ENCODE measurements at places on chromosomes 2 and 18.

DNA sequence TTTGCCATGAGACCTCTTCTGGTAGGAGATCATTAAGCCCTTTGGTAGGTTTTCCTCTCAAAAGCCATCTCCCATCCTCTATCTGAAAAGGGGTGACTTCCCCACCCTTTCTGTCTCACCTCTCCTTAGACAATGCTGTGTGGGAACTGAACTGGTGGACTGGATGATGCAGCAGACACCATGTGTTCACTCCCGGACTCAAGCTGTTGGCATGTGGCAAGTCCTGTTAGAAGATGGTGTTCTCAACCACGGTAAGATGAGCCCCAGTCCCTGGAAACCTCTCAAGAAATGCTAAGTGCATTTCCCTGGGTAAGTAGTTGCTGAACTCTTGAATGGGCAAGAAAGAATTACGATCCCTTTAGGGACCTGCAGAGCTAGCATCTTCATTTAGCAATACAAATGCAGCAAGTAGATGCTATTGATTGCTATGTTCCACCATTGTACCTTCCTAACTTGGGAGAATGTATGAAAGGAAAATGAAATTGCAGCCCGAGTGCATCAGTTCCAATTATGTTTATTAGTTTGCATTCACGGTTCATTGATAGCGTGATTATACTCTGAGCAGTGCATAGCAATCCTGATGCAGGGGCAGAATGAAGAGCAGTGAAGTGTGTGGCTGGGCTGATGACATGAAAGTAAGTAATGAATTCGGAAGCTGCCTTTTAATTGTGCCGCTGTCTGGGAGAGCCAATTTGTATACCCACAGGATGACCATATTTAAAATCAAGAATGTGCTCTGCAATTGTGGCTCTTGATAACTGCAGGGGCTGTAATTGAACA lies 110.0 kb upstream of the MAP3K20 start:
- DNase-seq = no peak

DNA sequence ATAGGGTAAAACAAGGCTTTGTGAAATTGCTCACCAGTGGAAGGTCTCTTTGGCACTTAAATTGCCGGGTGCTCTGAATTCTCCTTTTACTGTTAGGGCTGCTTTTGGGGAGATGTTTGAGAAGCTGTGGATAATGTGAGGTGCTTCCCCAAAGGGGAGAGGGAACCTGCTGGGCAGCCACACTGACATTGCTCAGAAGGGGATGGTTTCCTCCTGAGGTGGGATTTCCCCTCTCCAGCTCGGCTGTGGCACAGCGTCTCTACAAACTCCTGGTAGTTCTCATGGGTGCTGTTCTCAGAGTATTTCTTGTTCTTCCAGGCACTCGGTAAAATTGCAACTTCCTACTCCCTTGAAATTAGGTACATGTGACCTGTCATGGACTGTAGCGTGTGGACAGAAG lies 124.2 kb downstream of the LPIN1 start:
- no peak for DNase-seq

- no peak for DNase-seq
Observed at GRCh38 chr2:210548878-210549384, 7.5 kb upstream of the CPS1 start.

- no peak for DNase-seq
Observed at GRCh38 chr2:241096979-241097378, 5.1 kb downstream of the MTERF4 start.

- peak; percentile 75 for DNase-seq
Observed at GRCh38 chr18:46333431-46334135, 229.4 kb downstream of the HAUS1 start.

DNA sequence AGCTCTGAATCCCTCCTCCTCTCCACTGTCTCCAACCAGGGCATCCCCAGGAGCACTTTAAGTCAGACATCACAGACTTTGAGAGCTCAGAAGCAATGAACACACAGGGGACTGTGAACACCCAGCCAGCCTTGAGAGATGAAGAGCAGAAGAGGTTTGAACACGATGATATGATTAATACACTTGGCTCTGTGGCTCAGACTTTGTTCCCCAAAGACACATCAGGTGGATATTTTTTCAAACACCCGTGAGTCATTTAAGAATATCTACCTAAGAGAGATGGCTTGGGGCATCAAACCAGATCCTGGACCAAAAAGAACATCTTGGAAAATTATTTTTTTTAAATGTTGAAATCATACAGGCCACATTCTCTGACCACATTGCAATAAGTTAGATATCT lies 134.9 kb upstream of the OTOS start:
- DNase-seq = no peak

GRCh38 chr2:142989273-142990204 lies 112.1 kb downstream of the KYNU start:
- DNase-seq = no peak

DNA sequence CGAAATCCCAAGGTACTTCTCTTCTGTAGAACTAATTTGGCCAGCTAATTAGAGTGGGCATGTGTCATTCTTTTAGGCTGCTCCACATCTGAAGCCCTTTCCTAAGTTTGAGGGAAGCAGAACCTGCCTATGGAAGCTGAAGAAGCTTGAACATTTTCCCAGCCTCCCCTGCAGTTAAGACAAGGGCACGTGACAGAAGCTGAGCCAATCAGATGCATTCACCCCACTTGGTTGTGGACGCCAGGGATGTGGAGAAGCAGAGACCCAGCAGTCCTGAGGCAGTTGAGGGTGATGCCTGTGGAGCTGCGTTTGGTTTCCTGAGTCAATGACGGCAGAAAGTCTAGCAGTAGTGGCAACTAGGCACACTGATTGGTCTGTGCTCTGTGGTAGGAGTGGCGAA lies 26.1 kb upstream of the CERS6 start:
- no peak for DNase-seq

DNA sequence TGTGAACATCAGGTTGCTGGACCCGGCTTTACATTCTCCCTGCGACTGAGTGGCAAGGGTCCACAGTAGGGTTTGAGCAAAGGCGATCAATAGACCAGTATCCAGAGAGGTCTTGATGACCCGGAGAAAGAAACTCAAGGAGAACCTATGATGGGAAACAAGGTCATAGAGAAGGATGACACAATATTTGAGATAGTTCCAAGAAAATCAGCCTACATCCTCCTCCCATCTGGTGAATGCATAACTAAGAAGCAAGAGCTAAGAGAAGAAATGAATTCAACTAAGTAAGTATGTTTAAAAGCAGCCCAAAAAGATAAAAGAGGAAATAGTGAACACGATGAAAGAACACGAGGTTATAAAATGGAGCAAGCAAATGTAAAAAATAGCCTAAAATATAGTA lies 166.3 kb downstream of the CD8B2 start:
- DNase-seq = no peak

DNA sequence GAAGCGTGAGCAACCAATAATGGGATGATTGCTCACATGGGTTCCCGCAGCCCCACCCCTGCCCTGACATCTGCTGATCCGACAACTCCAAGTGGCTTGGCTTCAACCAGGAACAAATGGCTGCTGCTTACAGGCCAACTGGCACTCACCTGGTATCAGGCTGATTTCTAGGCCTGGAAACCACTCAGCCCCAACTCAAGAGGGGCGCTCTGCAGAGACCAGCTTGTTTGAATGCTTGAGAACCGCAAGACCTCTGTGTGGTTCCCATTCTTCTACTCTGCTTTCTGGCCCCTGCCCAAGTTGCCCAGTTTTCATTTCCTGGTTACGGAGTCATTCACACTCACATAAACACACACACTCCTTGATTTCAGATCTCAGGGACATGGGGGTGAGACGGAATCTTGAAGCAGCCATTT lies 52.0 kb downstream of the TNP1 start:
- DNase-seq = no peak

GRCh38 chr2:43082111-43082894 lies 144.1 kb downstream of the ZFP36L2 start:
- peak; percentile 63 for DNase-seq

- DNase-seq = peak; percentile 49
Observed at GRCh38 chr18:27605107-27605834, 420.2 kb upstream of the CHST9 start.

DNA sequence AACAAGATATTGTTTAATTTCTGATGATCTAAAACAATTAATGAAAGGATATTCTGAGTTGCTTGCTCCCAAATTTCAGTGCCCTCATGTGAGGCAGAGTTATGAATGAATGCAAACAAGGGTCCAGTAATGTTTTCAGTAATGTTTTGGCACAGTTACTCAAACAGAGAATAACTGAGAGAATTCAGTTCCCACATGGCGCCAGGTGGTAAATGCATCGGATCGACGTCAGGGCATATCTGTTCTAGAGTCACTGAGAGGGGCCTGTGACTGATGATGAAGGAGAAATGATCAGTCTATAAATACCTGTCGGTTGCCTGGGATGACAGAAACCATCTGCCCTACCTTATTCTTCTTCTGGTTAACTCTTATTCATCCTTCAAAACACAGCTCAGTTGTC lies 81.4 kb downstream of the KCNS3 start:
- no peak for DNase-seq

GRCh38 chr2:26355038-26355995 lies 8.7 kb upstream of the ADGRF3 start:
- peak; percentile 25 for DNase-seq

DNA sequence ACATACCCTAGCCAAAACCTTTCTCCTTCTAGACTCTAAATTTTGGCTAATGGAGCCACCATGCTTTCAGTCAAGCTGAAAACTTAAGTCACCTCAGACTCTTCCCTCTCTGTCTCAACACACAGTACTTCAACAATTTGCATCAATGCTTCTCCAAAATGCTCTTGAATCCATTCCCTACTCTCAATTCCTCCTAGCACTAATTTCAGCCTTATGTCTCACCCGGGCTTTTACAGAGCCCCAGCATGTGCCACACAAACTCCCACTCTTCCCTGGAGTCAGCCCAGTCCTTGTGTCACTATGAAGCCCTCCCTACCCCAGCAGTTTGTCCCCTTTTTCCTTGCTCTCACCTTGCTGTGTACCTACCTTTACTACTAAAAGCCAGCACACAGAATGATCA lies 38.7 kb downstream of the AAK1 start:
- no peak for DNase-seq

- DNase-seq = no peak
Observed at GRCh38 chr18:77984833-77985232, 735.2 kb downstream of the GALR1 start.

- no peak for DNase-seq
Observed at GRCh38 chr18:52452427-52452826, 112.4 kb downstream of the DCC start.

- DNase-seq = no peak
Observed at GRCh38 chr2:119349289-119349688, 17.3 kb downstream of the C2orf76 start.

DNA sequence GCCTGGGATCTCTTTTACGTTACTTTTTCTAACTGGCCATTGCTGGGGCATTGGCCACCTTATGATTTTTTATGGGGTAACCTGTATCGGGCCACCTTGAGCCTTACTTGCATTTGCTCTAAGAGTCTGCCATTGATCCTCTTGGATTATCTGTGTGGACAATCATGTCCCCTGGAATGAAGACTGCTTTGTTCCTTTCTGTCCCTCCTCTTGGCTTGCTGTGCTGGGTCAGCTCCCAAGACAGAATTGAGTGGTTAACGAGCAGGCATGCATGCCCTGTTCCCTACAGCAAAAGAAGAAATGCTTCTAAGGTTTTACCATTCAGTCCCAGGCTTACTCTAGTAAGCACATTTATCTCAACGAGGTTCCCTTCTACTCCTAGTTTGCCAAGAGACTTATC lies 46.3 kb downstream of the MAL start:
- no peak for DNase-seq

GRCh38 chr2:177289824-177290628 lies 25.5 kb upstream of the NFE2L2 start:
- no peak for DNase-seq

- DNase-seq = no peak
Observed at GRCh38 chr2:70708376-70709199, 59.4 kb downstream of the ADD2 start.

GRCh38 chr2:48113767-48114166 lies 207.5 kb upstream of the FBXO11 start:
- no peak for DNase-seq

DNA sequence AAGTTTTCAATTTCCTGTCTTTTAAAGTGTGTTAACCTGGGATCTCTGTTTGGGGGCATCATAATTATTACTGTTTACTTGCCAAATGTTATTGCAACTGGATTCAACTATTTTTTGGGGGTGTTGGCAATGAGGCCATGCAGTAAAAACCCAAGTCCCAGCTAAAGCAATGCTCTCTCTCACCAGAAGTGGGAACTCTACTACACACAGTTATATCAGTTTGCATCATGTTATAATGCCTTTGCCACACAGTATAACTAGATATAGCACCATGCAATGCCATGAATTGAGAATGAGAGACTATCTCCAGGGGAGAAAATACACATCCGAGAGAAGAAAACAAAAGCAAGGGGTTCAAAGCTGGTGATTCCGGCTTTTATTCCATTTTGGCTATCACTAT lies 79.0 kb downstream of the GCA start:
- no peak for DNase-seq

GRCh38 chr2:165440367-165440766 lies 29.1 kb upstream of the CSRNP3 start:
- DNase-seq = no peak

DNA sequence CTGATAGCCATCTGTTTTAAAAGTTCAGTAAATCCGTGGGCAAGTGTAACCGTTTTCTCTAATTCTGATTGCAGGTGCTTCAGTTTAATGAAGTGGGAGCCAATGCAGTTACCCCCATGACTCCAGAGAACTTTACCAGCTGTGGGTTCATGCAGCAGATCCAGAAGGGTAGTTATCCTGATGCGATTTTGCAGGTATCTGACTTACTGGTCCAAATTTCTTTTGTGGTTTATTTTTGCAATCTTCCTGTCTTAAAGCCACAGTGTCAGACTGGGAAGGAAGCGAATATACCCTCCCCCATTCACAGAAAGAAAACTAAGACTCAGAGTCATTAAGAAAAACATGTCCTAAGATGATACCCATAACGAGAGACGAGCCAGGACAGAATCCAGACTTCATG lies 7.7 kb downstream of the SERPINB2 start:
- no peak for DNase-seq

DNA sequence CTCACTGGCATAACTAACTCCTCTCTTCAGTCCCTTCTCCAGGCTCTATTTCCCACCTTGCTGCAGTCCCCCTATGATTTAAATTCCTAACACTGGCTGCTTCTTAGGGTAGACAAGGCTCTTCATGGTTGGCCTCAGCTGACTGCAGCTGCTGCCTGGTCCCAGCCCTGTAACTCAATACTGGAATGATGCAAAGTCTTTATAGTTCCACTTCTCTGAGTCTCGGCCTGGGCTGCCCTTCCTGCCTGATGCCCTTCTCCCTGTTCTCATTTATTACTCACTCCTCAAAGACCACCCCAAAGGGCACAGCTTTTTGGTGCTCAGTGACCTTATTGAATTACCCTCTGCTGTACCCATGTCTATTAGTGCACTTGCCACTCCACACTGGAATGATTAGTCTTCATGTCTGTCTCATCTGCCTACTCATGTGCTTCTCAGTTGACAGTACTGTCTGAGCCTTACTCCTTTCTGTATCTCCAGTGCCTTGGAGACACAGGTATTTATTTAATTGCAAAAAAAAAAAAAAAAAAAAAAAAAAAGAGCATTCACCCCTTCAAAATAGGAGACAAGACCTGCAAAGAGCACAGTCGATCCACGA lies 199.4 kb upstream of the REV1 start:
- DNase-seq = peak; percentile 57
